ENCODE measurements at places on chromosomes 3 and 15.
A peak's percentile ranks its signal among the peaks of the same experiment; 100 is the strongest.

DNA sequence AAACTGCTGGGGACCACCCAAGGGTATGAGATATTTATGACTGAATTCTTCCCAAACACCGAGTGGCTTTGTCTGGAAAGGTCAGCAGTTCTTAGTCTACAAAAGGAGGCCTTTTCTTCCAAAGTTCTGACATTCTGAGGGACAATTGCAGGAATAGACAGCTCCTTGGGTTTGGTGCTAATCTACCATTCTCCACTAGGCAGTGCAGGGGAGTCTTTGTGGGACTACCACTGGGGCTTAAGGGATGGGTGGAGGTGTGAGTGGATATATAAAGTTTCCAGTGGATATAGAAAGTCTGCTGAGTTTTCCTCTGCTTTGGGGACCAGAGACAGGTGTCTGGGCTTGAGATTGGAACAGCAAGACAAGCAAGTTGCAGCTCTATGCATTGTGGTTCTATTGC, 62.7 kb downstream of the EXOG start:
- DNase-seq, result no peak

- no peak for DNase-seq
These were observed 3.8 kb upstream of the LCTL start for GRCh38 chr15:66569461-66570137.

GRCh38 chr3:46712191-46713049, 5.2 kb downstream of the PRSS50 start:
- DNase-seq, result no peak

DNA sequence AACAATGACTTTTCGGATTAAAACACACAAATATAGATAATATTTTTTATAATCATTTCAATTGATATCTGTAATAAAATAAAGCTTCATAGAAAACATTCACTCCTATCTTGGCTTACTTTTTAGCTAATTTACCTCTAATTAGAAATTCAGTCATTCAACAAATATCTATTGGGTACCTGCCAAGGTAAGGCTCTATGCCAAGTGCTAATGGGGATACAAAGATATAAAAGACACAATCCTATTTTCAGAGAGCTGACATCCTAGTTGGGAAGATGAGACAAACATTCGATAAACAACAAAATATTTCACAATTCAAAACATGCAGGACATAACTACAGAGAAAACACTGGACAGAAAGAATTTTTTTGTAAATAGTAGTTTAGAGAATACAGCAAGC, 63.3 kb downstream of the ULK4 start:
- DNase-seq, result no peak

GRCh38 chr3:187013159-187013716, 82.9 kb downstream of the ST6GAL1 start:
- no peak for DNase-seq

DNA sequence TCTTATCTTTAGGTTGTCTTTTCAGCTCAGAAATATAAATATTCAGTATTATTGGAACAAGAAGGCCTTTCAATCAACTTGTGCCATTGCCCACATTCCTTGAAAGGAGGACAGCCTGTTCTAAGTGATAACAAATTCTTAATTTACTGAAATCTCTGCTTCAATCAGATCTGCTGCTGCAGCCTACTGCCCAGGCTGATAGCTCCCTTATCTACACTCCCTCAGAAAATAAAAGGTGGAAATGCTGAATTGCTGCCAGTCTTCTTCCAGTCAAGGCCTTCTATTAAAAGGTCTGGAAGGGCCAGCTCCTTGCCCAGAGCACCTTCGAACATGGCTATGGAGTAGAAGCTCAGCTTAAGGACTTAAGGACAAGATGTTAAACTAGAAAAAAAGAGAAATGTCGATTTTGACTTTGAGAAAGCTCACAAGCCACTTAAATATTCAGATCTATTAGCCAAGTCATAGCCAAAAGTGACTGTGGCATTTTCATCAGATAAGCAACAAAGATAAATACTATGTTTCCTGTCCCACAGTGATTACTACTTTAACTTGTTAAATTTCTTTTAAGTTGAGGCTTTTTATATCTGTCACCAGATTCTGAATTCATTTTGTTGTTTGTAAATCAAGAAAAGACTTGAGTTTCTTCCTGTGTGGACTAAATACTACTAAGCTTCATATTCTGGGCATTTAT, 480.5 kb upstream of the CBLB start:
- DNase-seq, result no peak

DNA sequence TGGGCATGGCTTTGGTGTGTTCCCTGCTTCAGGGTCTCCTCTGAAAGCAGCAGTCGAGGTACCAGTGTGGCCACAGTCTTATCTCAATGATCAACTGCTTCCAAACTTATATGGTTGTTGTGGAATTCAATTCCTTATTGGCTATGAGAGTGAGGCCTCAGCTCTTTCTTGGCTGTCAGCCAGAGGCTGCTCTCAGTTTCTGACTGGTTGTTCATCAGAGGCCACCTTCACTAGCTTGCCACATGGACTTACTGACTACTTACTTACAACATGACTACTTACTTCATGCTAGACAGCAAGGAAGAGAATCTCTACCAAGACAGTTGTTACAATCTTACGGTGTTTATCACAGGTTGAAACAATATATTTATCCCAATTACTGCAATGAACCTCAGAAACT, 789.2 kb downstream of the DIPK2A start:
- DNase-seq, result no peak

DNA sequence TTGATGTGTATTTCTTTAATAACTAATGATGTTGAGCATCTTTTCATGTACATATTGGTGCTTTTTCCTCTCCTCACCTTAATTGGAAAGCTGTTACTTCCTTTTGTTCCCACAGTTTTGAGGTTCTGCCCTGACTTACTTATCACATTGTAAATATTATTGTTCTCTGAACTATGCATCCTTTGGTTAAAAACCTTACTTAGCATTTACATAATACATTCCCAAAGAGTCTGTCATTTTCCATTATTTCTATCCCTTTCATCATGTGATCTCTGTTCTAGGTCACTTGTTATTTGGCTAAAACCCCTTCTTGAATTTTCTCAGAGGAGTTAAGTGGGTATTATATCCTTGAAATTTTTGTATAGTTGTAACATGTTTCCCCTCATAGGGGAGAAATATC, 33.0 kb downstream of the SLC12A6 start:
- no peak for DNase-seq

DNA sequence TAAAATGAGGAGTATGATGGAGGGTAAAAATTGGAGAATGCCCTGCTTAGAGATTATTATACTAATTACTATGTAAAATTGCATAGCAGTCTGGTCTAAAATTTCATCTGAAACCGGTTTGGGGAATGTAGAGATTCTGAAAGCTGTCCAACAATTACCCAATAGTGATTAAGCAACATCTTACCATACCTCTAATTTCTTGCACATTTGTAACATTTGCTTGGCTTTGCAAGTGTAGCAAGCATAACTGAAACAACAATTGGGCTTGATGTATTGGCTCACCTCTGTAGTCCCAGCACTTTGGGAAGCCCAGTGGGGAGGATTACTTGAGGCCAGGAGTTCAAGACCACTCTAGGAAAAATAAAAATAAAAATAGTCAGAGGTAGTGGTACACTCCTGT, 17.4 kb downstream of the AADACL2 start:
- peak; percentile 82 for DNase-seq

DNA sequence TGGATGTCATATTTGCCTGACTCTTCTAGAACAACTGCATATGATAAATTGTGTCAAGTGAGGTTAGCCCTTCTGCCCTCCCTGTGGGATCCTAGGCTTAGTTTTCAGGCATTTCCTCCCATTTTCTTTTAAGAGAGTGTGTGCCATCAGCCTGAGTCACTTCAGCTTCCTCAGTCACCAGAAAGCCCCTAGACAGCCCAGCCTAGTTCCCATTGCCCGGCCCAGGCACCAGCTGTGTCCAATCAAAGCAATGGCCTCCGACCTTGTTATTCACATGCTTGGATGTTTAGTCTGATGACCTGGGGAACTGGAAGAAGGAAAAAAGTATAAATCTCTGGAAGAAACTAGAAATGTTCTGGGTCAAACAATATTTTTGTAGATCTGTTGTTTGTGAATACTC, 221.9 kb upstream of the LRIG1 start:
- DNase-seq, result no peak

Measured in fibroblast of skin of left quadriceps (primary cell).